ENCODE measurements at places on chromosomes 7 and 10.

- no peak for DNase-seq
These were observed 276.5 kb downstream of the MAGI2 start for GRCh38 chr7:79176859-79177477.

DNA sequence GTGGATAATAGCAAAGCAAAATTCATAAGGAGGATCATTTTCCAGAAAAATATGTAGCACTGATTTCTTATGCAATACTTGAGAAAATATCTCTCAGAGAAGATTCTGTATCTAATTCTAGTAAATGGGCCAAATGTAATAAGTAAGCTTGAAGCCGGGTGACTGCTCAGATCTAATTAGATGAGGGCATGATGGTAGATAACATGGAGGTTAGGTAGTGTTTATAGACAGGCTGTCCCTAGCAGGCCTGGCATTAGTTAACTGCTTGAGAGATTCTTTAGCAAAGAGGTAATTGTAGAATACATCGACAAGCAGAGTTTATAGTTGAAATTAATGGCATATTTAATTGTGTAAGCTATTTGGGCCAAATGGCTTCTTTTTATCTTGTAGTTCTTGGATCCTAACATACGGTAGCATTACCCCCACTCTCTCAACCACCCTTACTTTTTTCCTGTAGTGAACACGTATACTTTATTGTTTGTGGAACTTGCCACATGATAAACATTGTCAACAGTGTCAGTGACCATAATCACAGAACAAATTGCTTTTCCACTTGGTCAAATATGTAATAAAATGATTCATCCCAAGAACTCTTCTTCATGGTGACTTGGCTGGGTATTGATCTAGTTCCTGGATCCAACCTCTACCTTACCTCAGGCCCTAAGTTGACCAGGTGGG lies 343.1 kb downstream of the BBS9 start:
- no peak for DNase-seq

- no peak for DNase-seq
These were observed 967.8 kb downstream of the LRMDA start for GRCh38 chr10:76399226-76399625.

DNA sequence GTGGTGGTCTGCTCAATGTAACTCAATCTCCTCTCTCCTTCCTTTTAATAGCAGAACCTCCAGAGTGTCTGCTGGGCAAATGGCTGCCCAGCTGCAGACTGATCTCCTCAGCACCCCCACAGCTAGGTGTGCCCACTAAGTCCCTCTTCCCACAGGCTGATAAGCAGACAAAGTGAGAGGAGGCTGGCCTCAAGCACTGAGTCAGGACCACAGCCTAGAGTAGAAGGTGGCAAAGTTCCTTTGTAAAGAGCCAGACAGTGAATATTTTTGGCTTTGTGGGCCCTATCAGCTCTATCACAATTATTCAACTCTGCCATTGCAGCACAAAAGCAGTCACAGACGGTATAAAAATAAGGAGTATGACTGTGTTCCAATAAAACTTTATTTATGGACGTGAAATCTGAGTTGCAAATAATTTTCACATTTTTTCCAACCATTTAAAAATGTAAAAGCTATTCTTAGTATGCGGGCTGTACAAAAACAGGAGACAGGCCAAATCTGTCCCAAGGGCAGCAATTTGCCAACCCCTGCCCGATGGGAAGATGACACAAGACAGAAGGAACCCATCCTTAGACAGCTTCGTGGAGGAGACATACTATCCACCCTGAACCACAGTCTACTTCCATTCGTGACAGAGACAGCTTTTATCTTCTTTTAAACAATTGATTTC lies 23.4 kb downstream of the JAZF1 start:
- no peak for DNase-seq

DNA sequence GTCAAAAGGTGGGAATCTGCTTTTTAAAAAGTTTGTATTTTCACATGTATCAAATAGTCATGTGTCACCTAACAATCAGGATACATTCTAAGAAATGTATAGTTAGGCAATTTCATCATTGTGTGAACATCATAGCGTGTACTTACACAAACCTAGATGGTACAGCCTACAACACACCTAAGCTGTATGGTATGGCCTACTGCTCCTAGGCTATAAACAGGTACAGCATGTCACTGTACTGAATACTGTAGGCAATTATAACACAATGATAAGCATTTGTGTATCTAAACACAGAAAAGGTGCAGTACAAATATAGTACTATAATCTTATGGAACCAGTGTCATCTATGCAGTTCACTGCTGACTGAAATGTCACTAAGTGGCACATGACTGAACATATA lies 17.8 kb downstream of the COA1 start:
- DNase-seq = no peak

GRCh38 chr7:25569765-25570164 lies 341.5 kb upstream of the NPVF start:
- no peak for DNase-seq

DNA sequence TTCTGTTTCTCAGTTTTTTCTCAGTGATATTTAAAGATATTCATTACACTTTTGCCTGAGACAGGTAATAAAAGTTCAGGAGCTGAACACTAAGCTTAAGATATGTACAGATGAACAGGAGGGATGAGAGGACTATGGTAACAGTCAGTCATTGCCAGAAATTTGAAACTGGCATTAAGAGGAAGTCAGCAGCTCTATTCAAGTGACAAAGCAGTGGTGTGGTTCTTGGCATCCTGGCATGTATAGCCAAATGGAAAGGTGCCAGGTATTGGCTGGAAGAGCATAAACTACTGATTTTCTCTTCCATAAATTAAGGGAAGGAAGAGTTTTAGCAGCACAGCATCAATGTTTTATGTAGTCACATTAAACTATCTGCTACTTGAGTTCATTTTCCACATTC lies 22.7 kb downstream of the HOXA1 start:
- no peak for DNase-seq

DNA sequence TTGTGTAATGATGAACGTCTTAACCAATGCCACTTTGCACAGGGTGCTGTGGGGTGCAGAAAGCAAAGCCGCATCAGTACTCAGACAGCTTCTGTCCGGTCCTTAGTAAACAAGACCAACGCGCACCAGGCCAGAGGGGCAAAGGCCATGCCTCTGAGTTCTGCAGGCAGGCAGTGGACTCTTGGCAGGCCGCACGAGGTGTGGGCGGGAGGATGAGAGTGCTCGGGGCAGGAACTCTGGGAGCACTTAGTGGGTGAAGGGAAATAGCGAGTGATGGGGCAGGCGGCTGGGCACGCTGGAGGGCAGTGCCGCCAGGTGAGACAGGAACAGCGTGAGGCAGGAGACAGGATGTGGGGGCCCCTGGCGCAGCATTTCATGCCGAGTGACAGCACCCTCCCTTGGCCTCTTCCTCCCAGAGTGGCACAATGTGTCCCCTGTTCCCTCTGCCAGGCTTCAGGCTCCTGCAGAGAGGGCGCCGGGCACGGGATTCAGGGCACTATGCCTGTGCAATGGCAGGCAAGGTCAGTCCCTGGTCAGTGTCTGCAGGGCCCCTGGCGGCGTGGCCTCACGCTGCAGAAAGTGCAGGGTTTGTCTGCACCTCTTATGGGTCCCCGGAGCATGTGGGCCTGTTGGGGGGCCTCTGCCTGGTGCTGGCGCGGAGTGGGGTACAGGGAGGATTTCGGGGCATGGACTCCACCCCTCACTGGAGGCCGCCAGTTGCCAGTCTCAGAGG lies 60.4 kb downstream of the VIPR2 start:
- no peak for DNase-seq

DNA sequence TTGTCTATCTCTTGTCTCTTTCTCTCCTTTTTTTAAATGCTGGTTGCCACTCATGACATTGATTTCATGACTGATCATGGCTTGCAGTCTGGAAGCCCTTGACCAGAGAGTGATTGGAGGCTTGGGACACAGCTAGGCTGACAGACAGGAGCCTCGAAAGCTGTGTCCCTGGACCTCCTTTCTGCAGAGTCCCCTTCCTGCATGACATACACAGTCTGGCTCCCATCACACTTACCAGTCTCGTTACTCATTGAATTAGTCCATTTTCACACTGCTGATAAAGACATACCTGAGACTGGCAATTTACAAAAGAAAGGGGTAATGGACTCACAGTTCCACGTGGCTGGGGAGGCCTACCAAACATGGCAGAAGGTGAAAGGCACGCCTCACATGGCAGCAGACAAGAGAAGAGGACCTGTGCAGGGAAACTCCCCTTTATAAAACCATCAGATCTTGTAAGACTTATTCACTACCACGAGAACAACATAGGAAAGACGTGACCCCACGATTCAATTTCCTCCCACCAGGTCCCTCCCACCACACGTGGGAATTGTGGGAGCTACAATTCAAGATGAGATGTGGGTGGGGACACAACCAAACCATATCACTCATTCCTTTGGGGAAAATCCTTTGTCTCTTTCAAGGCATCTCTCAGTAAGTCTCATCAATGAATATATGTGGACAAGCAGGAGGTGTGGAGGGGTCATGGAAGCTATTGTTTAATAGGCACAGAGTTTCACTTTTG lies 102.3 kb downstream of the TBXAS1 start:
- no peak for DNase-seq

DNA sequence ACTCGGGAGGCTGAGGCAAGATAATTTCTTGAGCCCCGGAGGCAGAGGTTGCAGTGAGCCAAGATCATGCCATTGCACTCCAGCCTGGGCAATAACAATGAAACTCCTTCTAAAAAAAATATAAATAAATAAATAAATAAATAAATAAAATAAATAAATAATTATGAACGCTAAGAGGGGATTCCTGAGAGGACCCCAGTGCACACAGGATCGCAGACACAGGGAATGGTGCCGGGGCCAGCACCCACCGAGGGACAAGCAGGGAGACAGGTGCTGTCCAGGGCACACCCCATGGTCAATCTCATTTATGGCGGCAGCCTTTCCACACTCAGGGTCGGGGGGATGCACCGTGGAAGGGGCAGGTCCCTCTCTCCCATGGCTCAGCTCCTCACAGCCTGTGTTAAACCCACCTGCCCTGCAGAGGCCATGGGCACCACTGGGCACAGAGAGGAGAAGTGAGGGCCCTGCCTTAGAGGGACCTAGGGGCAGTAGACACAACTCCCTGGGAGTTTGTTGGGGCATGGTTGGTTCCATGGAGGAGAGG lies 2.2 kb upstream of the RAMP3 start:
- DNase-seq = no peak

DNA sequence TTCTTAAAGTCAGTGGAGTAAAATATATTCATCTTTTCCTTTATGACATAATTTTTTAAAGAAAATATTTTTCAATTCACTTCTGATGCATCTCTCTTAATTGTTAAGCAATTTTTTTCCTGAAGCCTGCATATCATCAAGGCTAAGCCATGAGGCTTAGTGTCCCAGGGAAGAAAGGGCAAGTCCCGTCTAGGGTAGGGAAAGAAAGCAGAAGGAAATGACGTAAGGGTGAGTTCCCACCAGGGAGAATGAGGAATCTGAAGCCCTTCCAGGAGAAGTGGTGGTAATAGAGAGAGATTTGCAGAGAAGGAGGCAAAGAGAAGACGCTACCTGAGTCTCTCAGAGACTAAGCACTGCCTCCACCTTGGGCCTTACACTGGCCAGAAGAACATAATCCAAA lies 96.8 kb upstream of the NFE2L3 start:
- no peak for DNase-seq

DNA sequence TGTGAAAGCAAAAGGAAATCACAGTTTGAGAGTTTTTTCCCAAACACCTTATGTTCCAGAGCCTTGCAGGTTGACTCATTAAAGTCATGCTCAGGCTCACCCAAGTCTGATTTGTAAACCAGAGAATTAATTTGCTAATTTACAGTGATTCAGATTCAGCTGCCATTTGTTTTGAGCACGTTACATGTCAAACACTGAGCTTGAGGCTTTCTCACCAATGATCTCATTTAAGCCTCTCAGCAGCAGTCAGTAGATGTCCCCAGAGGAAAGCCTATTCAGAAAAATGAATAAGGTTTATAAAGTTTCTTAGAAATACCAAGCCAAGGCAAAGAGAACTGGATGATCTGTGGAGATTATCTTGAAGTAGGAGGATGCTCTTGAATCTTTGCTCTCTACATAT lies 420.4 kb downstream of the HTR7 start:
- DNase-seq = no peak

GRCh38 chr10:9848278-9848677 lies 1169.4 kb upstream of the CELF2 start:
- DNase-seq = no peak

DNA sequence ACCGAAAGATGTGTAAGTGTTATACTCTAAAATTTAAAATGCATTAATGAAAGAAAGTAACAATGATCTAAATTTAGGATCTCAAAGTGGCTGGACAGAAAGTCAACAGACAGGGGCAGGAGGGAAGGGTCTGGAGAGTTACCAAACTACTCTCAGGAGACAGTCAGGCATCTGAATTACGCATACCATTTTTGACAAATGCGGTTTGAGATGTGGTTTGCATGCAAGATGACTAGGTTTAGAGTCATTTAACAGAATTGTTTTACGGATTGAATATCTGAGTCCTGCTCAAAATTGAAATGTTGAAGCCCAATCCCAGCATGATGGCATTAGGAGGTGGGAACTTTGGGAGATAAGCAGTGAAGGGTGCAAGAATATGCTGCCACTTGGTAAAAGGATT lies 314.1 kb downstream of the WDR11 start:
- DNase-seq = no peak

DNA sequence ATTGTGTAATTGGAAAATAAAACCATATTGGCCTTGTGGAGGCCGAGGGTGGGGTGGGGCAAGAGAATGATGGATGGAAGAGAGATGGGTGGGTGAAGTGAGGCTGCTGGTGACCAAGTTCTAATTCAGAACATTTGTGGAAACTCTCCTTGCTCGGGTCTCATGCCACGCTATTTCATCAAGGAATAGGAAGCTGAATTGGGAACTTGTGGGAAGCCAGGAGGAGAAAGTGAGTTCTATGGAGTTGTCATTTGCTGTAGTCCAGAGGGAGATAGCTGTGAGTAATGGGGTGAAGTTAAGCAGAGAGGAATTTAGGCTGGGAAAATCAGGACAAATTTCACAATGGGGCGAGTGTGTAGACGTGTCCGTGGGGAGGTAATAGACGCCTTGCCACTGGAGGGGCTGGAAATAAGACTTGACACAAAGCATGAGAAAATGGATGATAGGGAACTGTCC lies 339.2 kb downstream of the LRMDA start:
- DNase-seq = no peak

DNA sequence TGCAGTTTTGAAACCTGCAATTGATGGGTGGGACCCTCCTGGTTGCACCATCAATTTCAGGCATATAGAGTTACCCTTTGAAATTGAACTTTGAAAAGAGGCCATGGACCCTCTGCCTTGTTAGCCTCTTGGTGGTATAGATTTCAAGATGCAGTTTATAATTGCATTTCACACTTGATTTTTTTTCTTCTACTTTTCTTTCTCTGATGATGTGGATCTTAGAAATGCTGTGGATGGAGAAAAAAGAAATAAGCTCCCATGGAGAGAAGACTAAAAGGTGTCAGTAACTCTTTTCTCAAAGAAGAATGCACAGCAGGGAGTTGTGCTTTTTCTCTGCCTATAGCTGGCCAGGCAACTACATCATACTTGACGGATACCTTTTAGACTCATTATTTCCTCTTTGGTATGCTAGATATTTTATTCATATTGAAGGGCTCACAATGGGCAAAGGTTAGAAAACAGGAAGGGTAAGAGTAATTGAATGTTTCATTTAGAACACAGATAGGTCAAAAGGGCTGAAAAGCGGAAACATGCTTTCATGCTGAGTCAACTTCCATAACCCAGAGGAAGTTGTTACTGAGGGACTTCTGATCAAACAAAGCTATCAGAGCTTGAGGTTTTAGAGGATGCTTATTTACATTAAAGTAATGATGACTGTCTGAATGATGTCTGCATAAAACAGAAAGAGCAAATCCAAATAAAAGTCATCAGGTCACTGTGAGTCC lies 773.2 kb upstream of the LRRN3 start:
- DNase-seq = no peak
